ENCODE measurements at places on chromosomes 4 and X. TPM values are rescaled to one million over a fixed set of nuclear protein-coding genes. Genes with fewer than 3 reads are reported as not detected.

DNA sequence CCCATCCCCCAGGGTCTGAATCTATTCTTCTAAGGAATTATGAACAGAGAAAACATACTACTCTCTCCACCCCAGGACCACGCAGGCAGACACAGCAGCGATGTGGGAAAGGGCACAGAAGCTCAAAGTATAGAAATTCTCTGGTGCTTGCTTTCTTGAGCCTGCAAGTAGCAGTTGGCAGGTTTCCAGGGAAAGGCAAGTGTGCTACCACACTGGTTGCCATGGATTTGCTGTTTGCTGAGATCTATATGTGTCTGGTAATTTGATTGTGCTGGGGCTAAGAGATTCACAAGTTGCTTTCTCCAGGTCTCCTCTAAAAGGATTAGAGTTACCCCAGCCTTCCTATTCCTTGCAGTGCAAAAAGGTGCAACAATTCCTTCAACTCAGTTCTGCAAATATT lies 83.1 kb downstream of the GUCY2F start:
- DNase-seq: no peak

DNA sequence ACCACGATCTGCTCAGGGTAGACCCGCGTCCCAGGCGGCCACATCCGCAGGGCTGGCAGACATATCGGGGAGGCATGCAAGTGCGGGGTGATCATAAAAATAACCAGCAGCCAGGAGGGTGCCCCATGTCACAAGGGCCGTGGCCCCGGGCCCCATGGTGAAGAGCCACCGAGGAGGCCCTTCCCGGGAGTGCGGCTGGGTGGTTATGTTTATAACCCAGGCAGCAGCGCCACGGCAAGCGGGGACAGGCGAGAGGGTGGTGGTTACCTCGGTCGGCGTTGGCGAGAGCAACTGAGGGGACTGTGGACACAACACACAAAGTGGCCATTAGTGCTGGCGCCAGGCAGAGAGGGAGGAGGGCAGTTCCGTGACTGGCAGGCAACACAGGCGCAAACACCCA lies 92.7 kb upstream of the AFAP1 start:
- no peak for DNase-seq

NUDT11 gene
- 7.3 TPM for total RNA-seq

- DNase-seq: no peak
These were observed 28.3 kb downstream of the SEC24D start for GRCh38 chr4:118807659-118808058.

CT45A2 gene
- not detected for total RNA-seq

DNA sequence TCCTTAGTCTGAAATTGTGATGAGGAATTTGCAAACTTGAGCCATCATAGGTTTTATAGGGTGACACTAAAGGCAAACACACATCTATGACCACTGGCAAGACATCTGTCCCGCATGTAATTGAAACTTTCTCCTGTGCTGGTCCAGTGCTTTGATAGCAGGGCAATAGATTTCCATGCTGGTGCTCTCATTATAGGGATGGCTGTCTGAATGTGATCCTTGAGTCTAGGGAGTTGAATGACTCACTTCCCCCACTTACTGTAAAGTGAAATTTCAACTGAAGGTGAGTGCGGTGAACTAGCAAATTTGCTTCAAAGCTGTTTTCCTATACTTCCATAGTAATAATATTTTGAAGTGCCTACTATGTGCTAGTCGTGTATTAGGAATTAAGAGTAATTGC lies 1630.0 kb downstream of the STIM2 start:
- DNase-seq: no peak

All from skin of body (tissue), 3 donors.